Airway epithelial cell (primary cell): ENCODE measurements at places on chromosomes 1 and 21. TPM values are rescaled to one million over a fixed set of nuclear protein-coding genes. Genes with fewer than 3 reads are reported as not detected.

The CRYBG2 gene
- total RNA-seq = 72.4 and 99.7 TPM in 2 replicates

The FCRLA gene
- 0.21 TPM in 1 of 2 replicates, not detected in the other for total RNA-seq

The IL20 gene
- not detected in 2 replicates for total RNA-seq

The RCC1 gene
- total RNA-seq = 56.9 and 70.2 TPM in 2 replicates

The TMEM200B gene
- 0.63 and 1.5 TPM in 2 replicates for total RNA-seq

The TAS1R1 gene
- not detected in 2 replicates for total RNA-seq

The NBL1 gene
- 64.3 and 69.5 TPM in 2 replicates for total RNA-seq

The TRABD2B gene
- total RNA-seq = 0.19 TPM in 1 of 2 replicates, not detected in the other

The GPR37L1 gene
- 0.07 TPM in 1 of 2 replicates, not detected in the other for total RNA-seq

The ILDR2 gene
- total RNA-seq = not detected in 2 replicates

The FAM72A gene
- total RNA-seq = 5.1 and 7.1 TPM in 2 replicates

The MANEAL gene
- total RNA-seq = 0.93 and 1.7 TPM in 2 replicates

The ST6GALNAC5 gene
- 0.60 and 1.5 TPM in 2 replicates for total RNA-seq

The LIN9 gene
- 3.1 and 5.0 TPM in 2 replicates for total RNA-seq

The LRRIQ3 gene
- 0.74 and 0.92 TPM in 2 replicates for total RNA-seq

The SPATA46 gene
- not detected in 2 replicates for total RNA-seq

The ANKRD65 gene
- 21.4 and 24.3 TPM in 2 replicates for total RNA-seq

The FMO1 gene
- not detected in 2 replicates for total RNA-seq

The TNFRSF9 gene
- not detected in 2 replicates for total RNA-seq

The SHISA4 gene
- total RNA-seq = 3.8 and 7.1 TPM in 2 replicates

The COL11A1 gene
- 0.07 and 0.42 TPM in 2 replicates for total RNA-seq

The TSPEAR gene
- not detected in 2 replicates for total RNA-seq

The VWA5B1 gene
- not detected in 2 replicates for total RNA-seq

The RGL1 gene
- total RNA-seq = 2.0 and 2.1 TPM in 2 replicates

The CAPN9 gene
- not detected in 2 replicates for total RNA-seq

The ADGRL4 gene
- 0.14 and 0.21 TPM in 2 replicates for total RNA-seq

The RNU1-2 gene
- under 0.01 TPM in 2 replicates for total RNA-seq
